Cardiac ventricle fibroblast (primary cell): ENCODE measurements at places on chromosomes 6 and 20. TPM values are rescaled to one million over a fixed set of nuclear protein-coding genes. Genes with fewer than 3 reads are reported as not detected.

PSORS1C2 gene
- not detected in 2 replicates for total RNA-seq

NR2E1 gene
- not detected in 2 replicates for total RNA-seq

MUC21 gene
- total RNA-seq: not detected in 2 replicates

ARMC2 gene
- 3.0 and 4.4 TPM in 2 replicates for total RNA-seq

TRERF1 gene
- 3.6 and 4.6 TPM in 2 replicates for total RNA-seq

PPP1R3D gene
- total RNA-seq: 4.3 and 7.1 TPM in 2 replicates

SLC22A7 gene
- not detected in 2 replicates for total RNA-seq

ROMO1 gene
- total RNA-seq: 183 and 211 TPM in 2 replicates

NNAT gene
- total RNA-seq: not detected in 2 replicates

HUS1B gene
- total RNA-seq: not detected in 2 replicates

PDE7B gene
- total RNA-seq: 37.7 and 41.9 TPM in 2 replicates

ELOVL4 gene
- 2.2 and 2.7 TPM in 2 replicates for total RNA-seq

OR12D3 gene
- not detected in 2 replicates for total RNA-seq

MAVS gene
- total RNA-seq: 31.3 and 32.8 TPM in 2 replicates

DEFB132 gene
- not detected in 2 replicates for total RNA-seq

WFDC5 gene
- total RNA-seq: not detected in 2 replicates
